ENCODE measurements at places on chromosomes 16 and 17. TPM values are rescaled to one million over a fixed set of nuclear protein-coding genes. Genes with fewer than 3 reads are reported as not detected.
A peak's percentile ranks its signal among the peaks of the same experiment; 100 is the strongest.

Gene PRSS33
- 0.39 TPM for total RNA-seq

Gene KLHL10
- not detected for total RNA-seq

DNA sequence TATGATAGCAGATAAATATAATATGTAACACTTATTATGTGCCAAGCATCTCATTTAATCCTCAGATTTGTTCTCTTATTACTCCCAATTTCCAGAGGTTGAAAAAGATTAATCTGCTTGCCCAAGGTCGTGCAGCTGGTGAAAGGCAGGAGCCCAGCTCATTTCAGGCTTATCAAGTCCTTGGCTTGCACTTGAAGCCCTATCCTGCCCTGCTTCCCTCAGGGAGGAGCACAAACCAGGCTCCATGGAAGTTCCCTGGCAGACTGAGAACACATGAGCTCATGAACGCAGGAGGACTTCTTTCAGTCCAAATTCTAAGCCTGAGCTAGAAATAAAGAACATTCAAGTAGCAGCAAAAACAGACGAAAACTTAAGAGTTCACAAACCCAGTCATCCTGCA, 74.8 kb downstream of the USP31 start:
- no peaks in the 10 kb centered on the region for H3K27me3 ChIP-seq
- H3K27ac ChIP-seq, result no peak overlapping the region
- no peak for DNase-seq
- no peak overlapping the region for H3K4me3 ChIP-seq
- H3K36me3 ChIP-seq, result peaks cover 30% of the 10 kb centered on the region

GRCh38 chr16:11841026-11841425, 10.3 kb downstream of the RSL1D1 start:
- no peak overlapping the region for H3K27ac ChIP-seq
- H3K36me3 ChIP-seq, result peaks cover 24% of the 10 kb centered on the region
- H3K27me3 ChIP-seq, result no peaks in the 10 kb centered on the region
- H3K4me1 ChIP-seq, result peaks cover 6% of the 10 kb centered on the region
- no peak for DNase-seq

- peak overlapping the region; percentile 62 for H3K4me3 ChIP-seq
- peaks cover 7% of the 10 kb centered on the region for H3K27me3 ChIP-seq
- peak overlapping the region; percentile 84 for H3K27ac ChIP-seq
- H3K4me1 ChIP-seq, result peaks cover 21% of the 10 kb centered on the region
Observed at GRCh38 chr17:7136266-7136877, 21.8 kb upstream of the ASGR2 start.

DNA sequence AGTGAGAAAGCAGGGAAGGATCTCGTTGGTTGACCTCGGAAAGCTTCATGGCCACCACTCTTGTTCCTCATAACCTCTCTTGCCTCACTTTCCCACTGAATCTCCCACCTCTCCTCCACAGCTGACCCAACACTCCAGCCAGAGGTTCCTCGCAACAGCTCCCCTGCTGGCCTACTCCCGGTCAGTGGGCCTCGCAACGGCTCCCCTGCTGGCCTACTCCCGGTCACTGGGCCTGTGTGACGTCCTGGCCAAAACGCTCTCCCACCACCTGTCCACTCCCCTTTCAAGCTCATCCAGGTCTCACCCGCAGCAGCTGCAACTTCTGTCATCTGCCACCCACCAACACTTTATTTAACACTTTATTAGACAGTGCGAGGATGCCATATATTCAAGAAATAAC, 149.1 kb downstream of the VPS53 start:
- H3K4me1 ChIP-seq, result peaks cover 7% of the 10 kb centered on the region
- no peaks in the 10 kb centered on the region for H3K27me3 ChIP-seq
- H3K36me3 ChIP-seq, result peaks cover 32% of the 10 kb centered on the region
- H3K27ac ChIP-seq, result no peak overlapping the region
- H3K4me3 ChIP-seq, result no peak overlapping the region
- DNase-seq, result no peak

- no peaks in the 10 kb centered on the region for H3K27me3 ChIP-seq
- H3K4me1 ChIP-seq, result peaks cover 17% of the 10 kb centered on the region
- H3K27ac ChIP-seq, result peak overlapping the region; percentile 45
- H3K4me3 ChIP-seq, result no peak overlapping the region
Observed at GRCh38 chr17:57099165-57099564, 14.1 kb downstream of the AKAP1 start.

DNA sequence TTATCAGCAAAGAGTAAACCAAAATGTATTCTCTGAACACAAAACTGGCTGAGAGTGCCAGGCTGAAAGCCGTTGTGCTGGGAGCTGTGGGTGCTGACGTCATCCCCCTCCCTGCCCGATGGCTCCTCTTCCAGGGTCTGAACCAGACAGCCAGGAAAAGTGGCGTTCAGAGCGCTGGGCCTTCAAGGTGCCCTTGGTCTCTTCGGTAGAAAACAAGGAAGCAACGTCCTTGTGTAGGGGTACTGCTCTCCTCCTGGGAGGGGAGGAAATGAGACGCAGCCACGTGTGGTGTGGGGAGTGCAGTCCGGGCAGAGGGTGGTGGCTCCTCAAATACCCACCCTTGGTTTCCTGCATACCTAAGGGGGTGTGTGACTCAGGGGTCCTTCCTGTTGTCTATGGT, 394.7 kb downstream of the SEC14L1 start:
- H3K4me3 ChIP-seq, result no peak overlapping the region
- DNase-seq, result no peak
- H3K27me3 ChIP-seq, result peaks cover 24% of the 10 kb centered on the region
- no peak overlapping the region for H3K27ac ChIP-seq
- H3K4me1 ChIP-seq, result peaks cover 4% of the 10 kb centered on the region
